ENCODE measurements at places on chromosomes 6 and 20. TPM values are rescaled to one million over a fixed set of nuclear protein-coding genes. Genes with fewer than 3 reads are reported as not detected.

DNA sequence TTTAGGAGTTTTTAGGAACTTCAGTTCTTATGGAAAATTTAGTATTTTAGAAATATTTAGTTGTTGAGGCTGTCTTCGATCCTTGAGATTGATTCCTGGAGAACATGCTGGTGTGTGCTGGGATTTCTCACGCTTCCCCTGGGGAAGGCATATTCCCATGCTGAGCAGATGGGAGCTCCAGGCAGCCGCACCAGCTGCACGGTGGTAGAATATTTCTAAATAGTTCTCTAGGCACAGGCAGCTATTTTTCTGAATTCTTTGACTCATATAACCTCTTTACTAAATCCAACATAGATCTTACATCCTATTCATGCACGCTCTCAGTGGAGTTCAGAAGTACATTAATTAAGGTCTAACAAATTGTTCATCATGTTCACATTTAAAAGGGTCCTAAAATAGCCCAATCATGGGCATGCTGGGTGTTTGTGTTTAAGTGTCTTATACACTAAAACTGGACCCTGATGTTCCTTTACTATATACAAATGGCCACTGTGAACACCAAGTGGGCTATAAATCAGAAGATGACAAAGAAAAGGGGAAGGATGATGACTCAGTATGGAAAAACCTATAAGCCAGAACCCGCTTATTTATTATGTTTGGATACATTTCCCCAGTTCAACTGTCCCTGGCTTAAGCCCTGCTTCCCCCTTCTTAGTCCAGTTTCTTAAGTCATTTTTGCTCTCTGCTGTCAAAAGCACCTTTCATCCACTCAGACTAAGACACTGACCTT, 138.5 kb downstream of the UST start:
- DNase-seq, result no peak

- no peak for DNase-seq
Measured at GRCh38 chr6:96653181-96653580, 90.3 kb downstream of the FHL5 start.

- DNase-seq, result no peak
Measured at GRCh38 chr6:154625721-154626120, 107.5 kb upstream of the SCAF8 start.

GRCh38 chr6:54525731-54526130, 217.5 kb downstream of the TINAG start:
- no peak for DNase-seq

DNA sequence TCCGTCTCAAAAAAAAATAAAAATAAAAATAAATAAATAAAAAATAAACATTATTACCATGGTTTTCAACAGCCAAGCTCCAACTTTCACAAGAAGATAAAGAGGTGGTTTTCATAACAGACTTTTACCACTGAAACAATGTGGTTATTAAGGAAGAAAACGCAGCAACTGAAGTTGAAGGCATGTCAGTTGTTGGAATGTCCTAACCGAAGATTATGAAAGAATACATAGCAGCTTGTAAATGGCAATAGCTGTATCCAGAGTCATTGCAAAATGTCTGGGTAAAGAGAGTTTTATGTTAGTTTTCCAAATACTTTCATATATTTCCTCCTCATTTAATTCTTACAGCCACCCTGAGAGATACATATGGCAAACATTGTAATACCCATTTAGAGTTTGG, 161.6 kb upstream of the MARCKS start:
- no peak for DNase-seq

- DNase-seq, result no peak
Measured at GRCh38 chr20:53087037-53087777, 115.0 kb downstream of the TSHZ2 start.

DNA sequence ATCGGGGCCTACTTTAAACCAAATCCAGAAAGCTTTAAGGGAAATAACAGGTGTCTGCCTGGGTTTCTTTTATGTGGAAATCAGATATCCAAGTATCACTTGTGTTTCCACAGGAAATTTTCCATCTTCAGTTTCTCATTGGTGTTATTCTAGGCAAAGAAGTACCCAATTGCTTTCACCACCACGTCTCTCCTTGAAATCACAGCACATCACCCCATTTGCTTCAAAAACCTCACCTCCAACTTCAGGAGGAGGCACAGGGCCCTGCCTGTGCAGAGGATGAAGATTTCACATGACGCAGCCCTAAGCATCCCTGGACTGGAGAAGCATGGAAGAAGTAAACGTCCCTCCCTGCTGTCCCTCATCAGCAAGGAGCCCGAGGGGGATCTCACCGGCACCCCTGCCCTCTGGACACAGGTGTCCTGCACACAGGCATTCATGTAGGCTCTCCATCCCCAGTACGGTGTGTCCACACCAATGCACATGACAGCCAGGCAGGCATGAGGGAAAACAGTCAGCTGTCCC, 182.3 kb downstream of the TBXT start:
- no peak for DNase-seq

- DNase-seq, result no peak
Measured at GRCh38 chr6:137197684-137198645, 21.2 kb downstream of the IFNGR1 start.

DNA sequence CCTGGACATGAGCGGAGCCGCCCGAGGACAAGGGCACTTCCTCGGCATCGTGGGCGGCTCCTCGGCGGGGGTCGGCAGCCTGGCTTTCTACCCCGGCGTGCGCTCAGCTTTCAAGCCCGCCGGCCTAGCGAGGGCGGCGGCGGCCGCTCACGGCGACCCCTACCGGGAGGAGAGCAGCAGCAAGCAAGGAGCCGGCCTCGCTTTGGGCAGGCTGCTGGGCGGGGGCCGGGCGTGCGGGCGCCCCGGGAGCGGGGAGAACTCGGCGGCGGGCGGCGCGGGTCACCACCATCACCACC, 6.7 kb downstream of the PRDM13 start:
- no peak for DNase-seq

Gene KHDRBS2
- total RNA-seq, result 3.9 TPM

Gene GPR63
- total RNA-seq, result 4.2 TPM

Gene GPLD1
- 3.8 TPM for total RNA-seq

Gene CGA
- 30.3 TPM for total RNA-seq

Gene AGPAT4
- 24.4 TPM for total RNA-seq

Gene PRL
- total RNA-seq, result 0.48 TPM

Gene BHLHE23
- not detected for total RNA-seq

Gene GJA1
- 190 TPM for total RNA-seq
